ENCODE measurements at places on chromosomes 4 and X. TPM values are rescaled to one million over a fixed set of nuclear protein-coding genes. Genes with fewer than 3 reads are reported as not detected.

GRCh38 chr4:70902577-70903290 is 565 bp downstream of the MOB1B start:
- peak; percentile 28 for DNase-seq

The PFKFB1 gene
- not detected for total RNA-seq

The TLR3 gene
- 0.97 TPM for total RNA-seq

DNA sequence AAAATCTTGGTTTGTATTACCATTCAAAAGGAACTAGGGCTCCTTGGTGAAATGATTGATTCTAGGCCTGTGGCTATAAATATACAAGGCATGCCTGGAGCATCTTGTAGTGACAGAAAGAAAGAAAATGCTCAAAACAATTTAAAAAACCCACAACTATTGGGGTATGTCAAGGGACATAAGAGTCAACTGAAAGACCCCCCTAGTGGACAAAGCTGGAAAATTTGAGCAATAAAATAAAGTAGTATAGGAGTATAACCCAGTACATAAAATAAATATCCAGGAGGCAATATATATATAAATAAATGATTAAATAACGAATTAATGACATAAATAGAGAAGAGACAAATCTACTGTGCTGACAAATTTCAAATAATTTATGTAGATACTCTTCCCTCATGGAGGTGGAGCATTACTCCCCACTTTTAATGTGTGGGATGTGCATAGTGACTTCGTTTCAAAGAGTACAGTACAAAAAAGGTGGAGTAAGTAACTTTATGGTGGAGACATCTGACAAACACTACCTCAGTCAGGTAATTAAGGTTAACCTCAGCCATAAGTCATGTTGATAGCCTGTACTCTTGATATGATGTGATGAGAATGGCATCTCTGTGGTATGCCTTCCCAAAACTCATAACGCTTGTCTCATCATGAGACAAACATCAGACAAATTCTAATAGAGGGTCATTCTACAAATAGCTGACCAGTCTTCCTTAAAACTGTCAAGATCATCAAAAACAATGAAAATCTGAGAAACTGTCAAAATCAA is 185.0 kb upstream of the GLRA2 start:
- DNase-seq: no peak

- no peak for DNase-seq
Observed at GRCh38 chr4:164765833-164766232, 11.9 kb downstream of the SMIM31 start.

- DNase-seq: no peak
Observed at GRCh38 chr4:66943112-66943511, 602.2 kb downstream of the CENPC start.

GRCh38 chr4:7558436-7558835 is 123.7 kb upstream of the PSAPL1 start:
- no peak for DNase-seq

The ZFX gene
- 66.4 TPM for total RNA-seq

The CENPU gene
- 16.8 TPM for total RNA-seq

DNA sequence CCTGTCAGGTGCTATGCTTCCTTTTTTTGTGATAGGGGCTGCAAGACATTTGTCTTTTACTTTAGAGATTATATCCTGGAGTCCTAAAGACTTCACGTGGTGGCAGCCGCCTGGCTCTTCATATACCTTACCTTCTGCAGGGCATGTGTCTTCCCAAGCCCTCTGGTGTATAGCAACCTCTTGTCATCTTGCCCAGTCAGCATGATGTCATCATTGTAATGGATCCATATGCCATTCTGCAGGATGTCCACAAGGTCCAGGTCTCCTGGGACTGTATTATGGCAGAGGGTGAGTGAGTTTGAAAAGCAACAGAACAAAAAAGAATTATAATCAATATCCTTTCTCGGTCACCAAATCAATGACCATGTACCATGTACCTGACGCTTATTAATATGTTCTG is 82.2 kb upstream of the SCOC start:
- no peak for DNase-seq

- DNase-seq: no peak
Observed at GRCh38 chr4:162360369-162361149, 196.8 kb upstream of the FSTL5 start.

DNA sequence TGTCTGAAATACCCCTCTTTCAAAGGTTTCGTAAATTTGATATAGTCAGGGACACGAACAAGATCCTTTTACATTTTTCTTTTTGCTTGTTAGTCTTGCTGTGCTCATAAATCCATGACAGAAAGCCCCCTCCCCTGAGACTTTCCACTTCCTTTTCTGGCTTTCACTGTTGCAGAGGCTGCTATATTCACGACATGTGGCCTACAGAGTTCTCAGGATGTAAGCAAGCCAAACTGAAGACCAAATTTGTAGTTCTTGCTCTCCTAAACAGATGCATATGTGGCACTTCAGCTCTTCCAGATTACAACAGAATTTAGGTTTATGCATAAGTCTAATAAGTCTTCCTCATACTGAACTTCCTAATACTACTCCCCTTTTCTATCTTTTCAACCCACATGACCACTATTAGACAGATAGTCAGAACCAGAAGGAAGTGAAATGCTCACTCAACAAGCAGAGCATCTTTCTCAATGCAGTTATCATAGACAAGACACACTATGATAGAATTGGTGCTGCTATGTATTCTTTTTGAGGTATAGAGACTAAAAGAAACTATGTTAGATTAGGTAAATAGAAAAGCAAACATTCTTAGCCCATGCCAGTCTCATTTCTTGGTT is 15.0 kb downstream of the BTK start:
- DNase-seq: no peak

The MAGEE1 gene
- total RNA-seq: 0.64 TPM
